ENCODE measurements at places on chromosomes 4 and X.

DNA sequence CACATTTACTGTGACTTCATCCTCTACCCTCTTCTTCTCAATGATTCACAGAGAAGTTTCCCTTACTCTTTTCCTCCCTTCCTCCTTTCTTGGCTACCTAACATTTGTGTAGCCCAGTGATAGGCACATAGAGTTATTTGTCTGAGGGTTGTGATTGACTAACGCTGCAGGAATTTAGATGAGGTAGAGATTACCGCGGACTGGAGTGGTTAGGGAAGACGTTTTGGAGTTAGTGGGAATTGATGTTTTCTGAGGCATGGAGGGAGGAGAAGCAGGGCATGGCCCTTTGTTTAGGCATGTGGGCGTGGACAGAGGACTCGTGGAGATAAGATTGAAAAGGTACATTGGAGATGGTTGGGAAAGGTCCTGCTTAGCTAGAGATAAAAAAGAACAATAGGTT is 246.7 kb downstream of the GPAT3 start:
- no peak for DNase-seq

DNA sequence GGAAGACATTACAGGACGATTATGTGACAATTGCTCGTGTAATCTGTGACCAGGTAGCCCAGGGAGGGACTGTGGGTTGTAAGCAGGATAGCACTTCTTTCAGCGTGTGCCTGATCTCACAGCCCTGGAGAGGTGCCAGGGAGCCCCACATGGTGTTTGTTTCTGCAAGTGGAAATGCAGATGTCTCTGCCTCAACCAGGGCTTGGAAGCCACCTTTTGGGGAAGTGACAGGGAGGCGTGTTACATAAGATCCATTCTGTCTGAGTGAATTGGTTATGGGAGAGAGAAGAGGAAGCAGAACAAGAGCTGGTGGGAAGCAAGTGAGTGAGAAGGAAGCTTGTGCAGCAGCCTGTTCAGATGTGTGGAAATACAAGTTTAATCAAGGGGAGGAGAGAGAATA is 104.5 kb upstream of the GATB start:
- DNase-seq: no peak

DNA sequence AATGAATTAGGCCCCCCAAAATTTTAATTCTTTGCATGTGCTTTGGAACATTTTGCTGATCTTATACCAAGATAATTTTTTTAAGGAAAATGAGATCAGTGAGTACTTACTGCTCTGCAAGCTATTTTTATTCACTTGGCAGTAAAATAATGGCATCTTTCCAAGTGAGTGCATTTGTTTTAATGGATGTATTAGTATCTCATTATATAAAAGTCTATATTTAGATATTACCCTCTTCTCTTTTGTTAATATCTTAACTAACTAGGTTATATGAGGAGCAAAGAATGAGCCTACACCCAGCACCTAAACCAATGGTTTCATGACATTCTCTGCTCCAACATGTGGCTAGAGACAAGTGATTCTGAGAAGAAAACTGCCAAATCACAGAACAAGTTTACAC is 21.1 kb upstream of the ARAF start:
- no peak for DNase-seq

- no peak for DNase-seq
These were observed 15.8 kb downstream of the MED28 start for GRCh38 chr4:17630228-17630627.

DNA sequence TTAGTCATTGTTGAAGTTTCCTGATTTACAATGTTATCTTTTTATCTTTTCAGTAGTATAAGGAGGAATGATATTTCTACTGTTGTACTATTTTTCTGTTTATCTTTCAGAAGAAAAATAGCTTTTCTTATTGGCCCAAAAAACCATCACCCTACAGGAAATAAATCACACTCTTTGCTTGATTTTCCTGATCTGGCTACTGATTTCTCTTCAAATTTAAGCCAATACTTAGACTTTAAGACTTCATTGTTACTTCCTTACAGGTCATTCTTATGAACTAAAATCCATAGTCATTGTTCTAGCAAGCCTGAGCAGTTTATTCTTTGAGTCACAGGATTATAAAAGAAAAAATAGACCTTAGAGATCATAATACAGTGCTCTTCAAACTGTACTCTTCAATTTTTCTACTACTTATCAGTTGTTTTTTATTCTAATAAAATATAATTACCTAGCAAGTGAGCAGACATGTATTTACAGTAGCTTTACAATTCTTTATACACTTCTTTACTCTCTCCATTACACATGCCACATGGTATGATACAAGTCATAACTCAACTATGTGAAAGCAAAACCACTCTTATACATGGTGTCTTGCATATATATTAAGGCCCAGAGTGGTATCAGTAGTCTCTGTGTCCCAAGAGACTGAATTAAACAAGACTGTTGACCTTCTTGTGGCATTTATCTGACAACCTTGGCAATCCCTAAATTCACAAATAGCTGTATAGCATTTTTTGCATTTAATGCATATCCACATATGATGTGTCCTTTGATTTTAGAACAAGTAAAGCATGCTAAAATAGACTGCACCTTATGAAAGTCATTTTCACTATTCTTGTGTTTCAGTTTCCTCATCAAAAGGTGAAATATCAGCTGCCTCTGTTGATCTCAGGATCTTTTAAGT is 47.9 kb downstream of the TET2 start:
- peak; percentile 20 for DNase-seq

GRCh38 chrX:113759422-113759821 is 824.5 kb upstream of the HTR2C start:
- DNase-seq: no peak

DNA sequence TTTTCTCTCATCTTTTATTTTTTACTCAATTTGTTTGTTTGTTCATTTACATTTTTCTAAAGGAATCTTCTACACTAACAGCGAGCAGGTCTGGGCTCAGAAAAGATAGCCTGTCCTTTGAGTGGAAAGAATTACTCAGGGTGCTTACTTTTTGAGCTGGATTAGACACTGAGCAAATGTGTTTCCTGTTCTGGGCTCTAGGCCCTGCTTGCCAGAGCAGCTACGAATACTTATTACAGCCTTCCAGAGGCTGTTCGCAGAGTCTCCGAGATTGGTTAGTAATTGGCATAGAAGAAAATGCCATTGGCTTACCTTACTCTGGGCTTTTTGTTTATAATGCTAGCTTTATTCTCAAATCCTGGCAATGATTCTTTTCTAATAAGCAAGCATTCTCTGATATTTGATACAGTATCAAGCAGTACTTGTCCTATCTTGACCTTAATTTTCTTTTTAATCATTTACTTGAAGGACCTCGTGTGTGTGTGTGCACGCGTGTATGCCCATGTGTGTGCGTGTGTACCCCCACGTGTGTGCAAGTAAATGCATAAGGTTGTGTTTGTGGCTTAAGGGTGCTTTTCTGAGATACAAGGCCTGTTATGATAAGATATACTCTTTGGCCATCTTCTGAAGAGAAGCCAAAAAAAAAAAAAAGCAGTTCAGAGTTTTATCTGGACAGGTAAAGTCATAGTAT is 76.2 kb upstream of the GRXCR1 start:
- no peak for DNase-seq

GRCh38 chrX:10470009-10470408 is 150.4 kb downstream of the MID1 start:
- DNase-seq: no peak

- peak; percentile 84 for DNase-seq
These were observed 99.4 kb upstream of the PGRMC2 start for GRCh38 chr4:128386761-128387599.

DNA sequence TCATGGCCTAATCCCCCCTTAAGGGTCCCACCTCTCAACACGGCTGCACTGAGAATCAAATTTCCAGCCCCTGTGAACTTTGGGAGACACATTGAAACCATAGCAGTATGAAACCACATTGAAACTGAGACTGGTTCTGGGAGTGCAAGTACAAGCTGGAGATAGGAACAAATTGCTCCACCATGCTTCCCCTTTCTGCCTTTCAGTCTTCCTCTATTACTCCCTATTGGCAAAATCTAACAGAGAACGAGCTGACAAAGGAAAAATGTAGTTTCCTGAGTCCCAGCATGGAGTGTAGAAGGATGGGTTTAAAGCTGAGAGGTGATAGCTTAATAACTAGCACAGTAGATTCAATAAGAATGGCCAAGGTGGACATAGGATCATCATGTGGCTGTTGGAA is 161.7 kb upstream of the RPL34 start:
- DNase-seq: no peak

DNA sequence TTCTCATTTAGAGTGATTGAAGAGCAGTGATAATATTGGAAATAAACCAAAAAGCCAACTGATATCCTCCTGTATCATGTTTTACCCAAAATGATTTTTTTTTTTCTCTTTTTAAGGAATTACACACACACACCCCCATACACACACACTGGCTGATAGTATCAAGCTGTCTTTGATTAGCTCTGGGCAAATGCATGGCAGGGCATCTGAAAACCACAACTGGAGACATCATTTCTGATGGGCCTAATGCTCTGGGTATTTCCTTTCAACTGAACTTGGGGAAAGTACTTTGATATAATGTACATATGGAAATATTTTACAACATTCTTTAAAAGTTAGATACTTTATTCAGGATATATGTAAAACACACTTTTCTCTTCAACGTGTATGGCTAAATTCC is 14.2 kb upstream of the OSTC start:
- no peak for DNase-seq

GRCh38 chr4:75891611-75892010 is 10.6 kb downstream of the PPEF2 start:
- no peak for DNase-seq

- DNase-seq: no peak
These were observed 16.9 kb downstream of the STAP1 start for GRCh38 chr4:67575232-67576058.

GRCh38 chrX:54747733-54748393 is 50.2 kb downstream of the ITIH6 start:
- no peak for DNase-seq

DNA sequence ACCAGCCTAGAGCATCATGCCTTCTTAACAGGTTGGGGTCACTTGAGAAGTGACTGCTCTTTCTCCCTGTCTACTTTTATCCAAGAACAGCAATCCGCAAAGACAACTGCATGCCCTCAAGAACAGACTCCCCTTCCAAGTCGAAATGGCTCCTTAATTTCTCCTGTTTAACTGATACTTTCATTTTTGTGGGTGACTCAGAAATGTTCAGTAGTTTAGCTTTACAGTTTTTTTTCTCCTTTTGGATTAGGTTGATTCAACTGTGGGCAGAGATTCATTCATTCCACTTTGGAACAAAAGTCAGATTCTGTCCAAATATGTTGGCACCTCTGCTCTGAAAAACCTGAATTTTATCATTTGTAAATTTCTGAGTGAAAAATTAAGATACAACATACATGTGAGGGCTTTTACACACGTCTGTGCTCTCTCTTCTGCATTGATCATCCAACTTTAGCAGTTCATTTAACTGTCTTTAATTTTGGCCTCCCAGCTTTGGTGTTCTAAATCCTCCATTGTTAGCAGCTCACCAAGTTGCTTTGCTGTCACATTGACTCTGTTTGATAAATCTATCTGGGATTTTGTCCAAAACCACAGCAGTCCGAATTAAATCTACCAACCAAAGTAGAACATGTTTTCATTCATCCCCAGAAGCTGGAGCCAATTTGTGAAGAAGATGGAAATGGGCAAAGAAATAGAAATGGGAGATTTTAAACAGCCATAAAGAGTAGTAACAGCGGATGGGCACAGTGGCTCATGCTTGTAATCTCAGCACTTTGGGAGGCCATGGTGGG is 50.0 kb downstream of the HOPX start:
- DNase-seq: no peak

DNA sequence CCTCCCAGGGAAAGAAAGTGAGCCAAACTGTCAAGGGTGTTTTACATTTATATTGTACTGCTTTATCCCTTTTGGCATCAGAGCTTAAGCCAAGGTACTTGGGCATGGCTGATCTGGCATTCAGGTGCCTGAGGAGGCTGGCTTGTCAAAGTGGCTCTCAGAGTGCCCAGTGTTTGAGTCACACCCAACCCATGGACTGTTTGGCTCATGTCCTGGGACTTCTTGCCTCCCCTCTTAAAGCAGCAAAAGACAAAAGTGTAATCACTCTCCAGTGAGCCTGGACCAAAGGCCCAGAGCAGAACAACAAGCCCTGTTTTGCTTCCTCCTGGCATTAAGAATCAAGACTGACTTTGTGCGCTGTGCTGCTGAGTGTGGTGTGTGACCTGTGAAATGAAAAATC is 311.7 kb upstream of the TAPT1 start:
- DNase-seq: no peak

Data from SW 1271 (cell line).